ENCODE measurements at places on chromosomes 4 and X.

GRCh38 chr4:7384929-7385890 is 49.5 kb downstream of the PSAPL1 start:
- peak; percentile 7 for DNase-seq

- DNase-seq = no peak
Measured at GRCh38 chr4:171676555-171677215, 136.5 kb upstream of the GALNTL6 start.

- DNase-seq = no peak
Measured at GRCh38 chr4:78441756-78442155, 109.8 kb upstream of the ANXA3 start.

- peak; percentile 9 for DNase-seq
Measured at GRCh38 chrX:69149466-69150280, 15.6 kb downstream of the PJA1 start.

GRCh38 chr4:1451106-1451751 is 45.0 kb upstream of the NKX1-1 start:
- DNase-seq = peak; percentile 7

- DNase-seq = no peak
Measured at GRCh38 chr4:176499518-176499917, 179.8 kb downstream of the SPCS3 start.

DNA sequence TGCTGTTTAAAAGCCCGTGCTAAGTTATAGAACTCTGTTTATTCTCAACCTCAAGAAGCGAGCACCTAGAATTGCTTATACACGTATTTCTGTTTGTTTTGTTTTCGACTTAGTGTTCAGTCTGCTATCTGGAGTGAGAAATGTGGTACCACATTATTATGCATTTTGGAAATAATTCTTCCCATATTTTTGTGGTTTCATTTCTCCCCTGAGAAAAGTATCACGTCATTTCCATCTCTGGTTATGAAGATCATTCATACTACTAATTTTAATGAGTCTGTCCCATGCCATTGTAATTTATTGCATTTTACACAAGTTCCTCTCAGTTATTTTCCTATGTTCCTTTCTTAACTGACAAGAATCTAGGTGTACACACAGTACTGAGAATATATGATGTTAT is 186.0 kb downstream of the DCHS2 start:
- no peak for DNase-seq

DNA sequence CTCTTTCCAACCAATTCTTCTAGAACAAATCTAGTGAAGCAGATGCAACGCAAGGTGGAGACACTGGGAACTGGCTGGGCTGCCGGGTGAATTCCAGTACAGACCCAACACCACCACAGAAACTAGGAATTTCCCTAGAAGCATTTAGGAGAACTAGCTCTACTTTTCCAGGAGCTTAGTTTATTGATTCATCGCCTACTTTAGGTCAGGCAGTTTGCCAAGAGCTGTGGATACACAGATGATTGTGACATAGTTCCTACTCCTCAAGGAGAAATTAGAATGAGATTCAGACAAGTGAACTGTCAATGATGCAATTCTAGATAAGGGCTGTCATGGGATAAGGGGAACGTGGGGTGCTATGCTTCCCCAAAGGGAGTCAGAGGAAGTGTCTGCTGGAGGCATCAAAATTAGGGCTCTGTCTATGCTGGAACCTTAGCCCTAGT is 350.0 kb downstream of the CAMK2D start:
- DNase-seq = no peak

- DNase-seq = no peak
Measured at GRCh38 chr4:25011135-25011866, 19.4 kb downstream of the LGI2 start.

DNA sequence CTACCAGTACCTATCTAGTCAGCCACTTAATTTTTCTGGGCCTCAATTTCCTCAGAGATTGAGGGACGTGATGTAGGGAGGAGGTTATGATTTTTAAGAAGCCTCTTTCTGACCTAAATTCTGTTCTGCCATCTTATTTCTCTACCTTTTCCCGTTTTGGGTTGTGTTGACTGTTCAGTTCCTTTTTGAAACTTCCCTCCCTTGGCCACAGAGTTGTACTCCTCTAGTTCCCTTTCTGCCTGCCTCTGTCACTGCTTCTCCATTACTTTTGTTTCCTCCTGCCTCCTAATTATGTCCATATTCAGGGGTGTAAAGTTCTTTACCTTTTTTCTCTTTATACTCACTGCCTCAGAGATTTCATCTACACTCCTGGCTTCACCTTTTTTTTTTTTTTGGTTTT is 25.4 kb downstream of the CLCN5 start:
- DNase-seq = no peak

- no peak for DNase-seq
Measured at GRCh38 chr4:40055511-40055862, 1.2 kb upstream of the N4BP2 start.

DNA sequence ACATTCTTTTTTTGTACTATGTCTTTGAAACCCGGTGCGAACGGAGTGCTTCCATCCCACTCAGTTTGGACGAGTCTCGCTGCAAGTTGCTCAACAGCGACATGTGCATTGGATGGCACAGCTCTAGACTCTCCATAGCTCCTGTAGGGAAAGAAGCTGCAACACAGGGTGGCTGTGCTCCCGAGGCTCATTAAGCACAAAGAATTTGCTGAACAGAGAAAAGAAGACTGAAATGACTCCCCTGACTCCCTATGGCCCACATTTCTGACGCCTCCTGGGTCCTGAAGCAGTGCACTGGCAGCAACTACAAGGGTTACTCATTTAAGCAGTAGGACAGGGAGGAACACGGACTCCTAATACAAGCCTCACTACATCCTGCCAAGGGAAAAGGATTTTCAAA is 127.4 kb downstream of the SH3RF1 start:
- no peak for DNase-seq

GRCh38 chr4:131258361-131258760 is 1890.7 kb upstream of the PCDH10 start:
- DNase-seq = no peak

DNA sequence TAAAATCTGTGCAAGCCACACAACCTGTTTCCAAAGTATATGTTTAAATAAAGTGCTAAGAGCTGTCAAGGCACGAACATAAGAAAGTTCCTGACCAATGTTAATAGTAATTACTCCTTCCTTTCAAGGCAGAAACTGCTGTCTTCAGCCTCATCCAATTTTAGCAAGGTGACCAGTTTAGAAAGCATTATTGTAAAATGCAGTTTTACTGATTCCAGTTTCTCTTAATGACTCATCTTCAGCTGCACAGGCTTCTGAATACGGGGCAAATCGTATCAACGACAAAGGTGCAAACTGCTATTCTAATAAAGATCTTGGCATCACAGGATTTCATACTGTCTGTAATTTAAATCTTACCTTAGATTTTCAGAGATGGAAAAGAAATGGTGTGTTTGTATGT is 87.5 kb downstream of the PPP3CA start:
- no peak for DNase-seq

DNA sequence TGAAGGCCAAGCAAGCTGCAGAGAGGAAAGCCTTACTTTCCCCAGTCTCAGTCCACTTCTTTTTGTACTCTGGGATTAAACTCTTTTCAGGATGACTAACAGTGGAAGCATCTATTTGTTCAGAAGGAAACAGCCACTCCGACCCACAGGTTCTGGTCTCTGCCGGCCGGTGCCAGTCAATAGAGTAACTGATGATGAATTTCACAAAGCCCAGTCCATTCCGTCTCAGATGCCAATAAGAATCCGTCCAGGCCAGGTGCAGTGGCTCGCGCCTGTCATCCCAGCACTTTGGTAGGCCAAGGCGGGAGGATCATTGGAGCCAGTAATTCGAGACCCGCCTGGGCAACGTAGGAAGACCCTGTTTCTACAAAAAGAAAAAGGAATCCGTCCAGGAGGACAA is 58.5 kb upstream of the HELT start:
- no peak for DNase-seq

DNA sequence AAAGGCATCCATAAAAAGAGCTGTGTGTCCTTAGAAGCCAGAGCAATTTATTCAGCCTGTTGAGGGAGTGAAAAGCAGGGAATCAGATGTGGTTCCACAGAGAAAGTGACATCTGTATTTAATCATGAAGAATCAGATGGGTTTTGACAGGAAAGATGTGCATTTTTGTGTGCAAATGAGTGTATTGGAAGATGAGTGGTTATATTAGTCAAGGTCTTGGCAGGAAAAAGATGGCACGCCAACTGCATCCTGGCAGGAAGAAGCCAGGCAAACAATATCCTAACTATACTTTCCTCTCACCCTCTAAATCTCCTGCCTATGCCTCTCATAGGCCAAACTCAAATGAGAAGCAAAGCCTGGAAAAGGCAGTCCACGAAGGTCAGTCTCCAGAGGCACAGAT is 59.1 kb downstream of the SCFD2 start:
- DNase-seq = peak; percentile 33

GRCh38 chr4:184953421-184953945 is 64.8 kb upstream of the HELT start:
- DNase-seq = no peak

DNA sequence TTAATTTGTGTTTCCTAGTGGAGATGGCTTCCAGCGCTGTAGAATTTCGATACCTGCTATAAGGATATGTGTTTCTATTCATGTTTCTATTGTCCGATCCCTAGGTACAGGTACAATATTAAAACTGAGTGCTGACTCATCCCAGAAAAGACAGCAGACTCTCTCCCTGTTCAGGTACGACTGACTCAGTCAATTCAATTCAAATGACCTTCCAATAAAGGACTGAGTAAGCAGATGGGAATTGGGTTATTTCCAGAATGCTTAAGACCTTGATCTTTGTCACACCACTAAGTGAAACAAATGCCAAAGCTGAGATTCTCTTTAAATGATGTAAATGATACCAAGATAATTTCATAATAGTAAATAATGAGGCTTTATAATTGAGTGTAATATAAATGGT is 1596.9 kb downstream of the RPA4 start:
- DNase-seq = no peak

GRCh38 chr4:177408023-177408422 is 34.2 kb downstream of the AGA start:
- DNase-seq = no peak

- no peak for DNase-seq
Measured at GRCh38 chr4:172726001-172726423, 442.6 kb upstream of the GALNT7 start.

- DNase-seq = no peak
Measured at GRCh38 chr4:151628001-151628608, 132.7 kb downstream of the GATB start.

DNA sequence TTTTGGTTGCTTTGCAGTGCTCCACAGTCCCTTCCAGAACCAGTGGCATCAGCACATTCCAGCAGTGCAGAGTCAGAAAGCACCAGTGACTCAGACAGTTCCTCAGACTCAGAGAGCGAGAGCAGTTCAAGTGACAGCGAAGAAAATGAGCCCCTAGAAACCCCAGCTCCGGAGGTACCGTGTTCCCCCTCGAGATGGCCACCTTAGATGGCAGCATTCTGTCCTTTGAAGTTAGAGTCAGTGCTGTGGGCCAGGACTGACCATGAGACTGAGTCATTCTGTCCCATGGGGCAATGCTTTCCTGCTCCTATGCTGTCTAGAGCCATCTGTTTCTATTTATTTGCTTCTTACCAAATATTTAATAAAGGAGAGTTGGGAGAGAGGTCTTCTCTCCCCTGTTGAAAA is 112.3 kb downstream of the KLHL8 start:
- peak; percentile 37 for DNase-seq

- DNase-seq = no peak
Measured at GRCh38 chr4:77025643-77026321, 50.0 kb downstream of the CCNI start.

GRCh38 chr4:74152836-74153235 is 5.1 kb upstream of the MTHFD2L start:
- DNase-seq = no peak

DNA sequence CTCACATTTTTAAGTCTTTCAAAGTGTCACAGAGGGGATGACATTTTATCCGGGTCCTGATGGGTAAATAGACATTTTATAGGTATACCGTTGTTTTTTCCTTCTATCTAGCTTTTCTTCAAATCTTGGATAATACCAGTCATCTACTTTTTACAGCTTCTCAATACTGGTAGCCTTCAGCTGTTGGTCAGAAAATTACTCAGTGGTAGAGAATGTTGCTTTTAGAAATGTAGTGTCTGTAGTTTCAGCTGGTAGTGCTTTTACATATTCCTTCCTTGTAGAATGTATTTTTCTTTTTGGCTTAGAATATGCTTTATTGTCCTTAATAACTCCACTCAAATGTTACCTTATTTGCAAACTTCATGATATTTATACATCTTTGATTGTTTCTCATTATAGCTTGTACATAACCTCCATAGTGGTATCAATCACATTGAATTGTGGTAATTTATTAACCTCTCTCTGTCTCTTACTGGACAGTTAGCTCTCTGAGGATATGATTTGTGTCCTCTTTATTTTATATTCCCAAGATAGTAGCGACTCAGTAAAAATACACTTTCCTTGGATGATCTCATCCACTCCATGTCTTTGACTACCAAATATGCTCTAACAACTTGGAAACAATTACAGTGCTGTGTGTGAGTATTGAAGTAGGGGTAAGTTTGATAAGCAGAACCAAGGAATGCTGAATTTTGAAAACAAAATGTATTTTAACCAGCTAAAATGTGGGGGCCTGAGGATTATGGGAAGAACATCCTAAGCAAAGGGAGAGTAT is 53.8 kb downstream of the RAP1GDS1 start:
- DNase-seq = no peak

DNA sequence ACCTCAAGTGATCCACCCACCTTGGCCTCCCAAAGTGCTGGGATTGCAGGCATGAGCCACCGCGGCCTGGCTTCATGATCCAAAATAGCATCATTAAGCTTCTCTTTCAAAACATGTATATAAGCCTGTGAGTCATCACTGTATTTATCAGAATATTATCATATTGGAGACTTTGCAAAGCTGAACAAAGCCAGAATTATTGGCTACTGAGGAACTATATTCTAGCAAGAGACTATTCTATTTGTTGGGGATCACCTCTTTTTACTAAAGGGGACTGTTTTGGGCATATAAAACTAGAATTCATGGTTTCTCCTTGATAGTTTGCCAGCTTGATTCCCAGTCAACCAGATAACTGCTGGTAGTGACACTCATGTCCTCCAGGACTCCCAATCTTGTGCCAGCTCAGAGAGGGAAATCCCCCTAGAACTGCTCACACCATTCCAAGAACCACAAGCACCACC is 40.1 kb downstream of the TET2 start:
- DNase-seq = no peak

- no peak for DNase-seq
Measured at GRCh38 chr4:172348426-172348825, 535.2 kb downstream of the GALNTL6 start.

DNA sequence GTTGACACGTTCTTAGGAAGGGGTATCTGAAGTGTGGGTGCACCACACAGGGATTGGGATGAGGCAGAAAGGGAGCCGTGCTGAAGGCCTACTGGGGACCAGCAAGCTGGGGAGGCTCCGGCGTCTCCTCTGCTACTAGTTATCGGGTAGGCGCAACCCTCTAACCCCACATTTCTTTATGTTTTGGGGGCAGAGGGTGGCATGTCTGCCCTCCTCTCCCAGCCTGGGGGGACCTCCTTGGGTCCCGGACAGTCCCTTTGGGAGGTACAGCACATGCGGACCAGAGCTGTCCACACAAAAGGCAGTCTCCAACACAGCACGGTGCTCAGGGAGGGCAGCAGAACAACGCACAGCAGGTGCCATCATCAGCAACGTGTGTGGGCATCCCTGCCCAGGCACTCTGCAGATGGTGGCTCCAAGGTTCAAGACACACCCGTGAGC is 33.2 kb downstream of the WDR1 start:
- DNase-seq = peak; percentile 12

- DNase-seq = peak; percentile 97
Measured at GRCh38 chr4:41256740-41257256, at the start of gene UCHL1. UCHL1 (plus strand) TSS chr4:41256928; CDS start chr4:41256977, 49 bp downstream.

GRCh38 chr4:108646706-108647105 is 3.7 kb upstream of the OSTC start:
- no peak for DNase-seq
